ENCODE measurements at places on chromosomes 5 and 9.

- DNase-seq = no peak
Measured at GRCh38 chr5:128252196-128252595, 168.6 kb downstream of the SLC12A2 start.

DNA sequence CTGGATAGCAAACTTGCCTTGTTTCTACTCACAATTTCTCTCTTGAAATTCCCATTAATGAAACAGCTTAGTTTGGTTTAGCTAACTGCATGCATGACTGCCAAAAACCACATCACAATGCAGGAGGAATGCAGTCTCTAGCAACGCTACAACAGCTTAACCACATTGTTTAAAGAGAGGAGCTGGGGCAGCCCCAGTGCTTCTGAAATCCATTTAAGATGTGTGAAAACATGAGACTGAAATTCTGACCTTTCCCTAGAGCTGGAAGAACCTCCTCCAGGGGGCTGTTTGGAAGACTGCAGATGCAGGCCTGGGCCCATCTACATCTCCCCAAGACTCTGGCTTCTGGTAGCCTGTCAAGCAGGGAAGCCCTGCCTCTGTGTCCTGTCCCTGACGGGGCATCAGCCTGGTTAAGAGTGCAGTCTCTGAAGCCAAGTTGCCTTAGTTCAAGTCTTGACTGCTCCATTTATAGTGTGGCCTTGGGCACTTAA is 157.1 kb downstream of the ZNF462 start:
- no peak for DNase-seq

GRCh38 chr5:10291692-10292339 is 15.9 kb downstream of the CMBL start:
- DNase-seq = no peak

DNA sequence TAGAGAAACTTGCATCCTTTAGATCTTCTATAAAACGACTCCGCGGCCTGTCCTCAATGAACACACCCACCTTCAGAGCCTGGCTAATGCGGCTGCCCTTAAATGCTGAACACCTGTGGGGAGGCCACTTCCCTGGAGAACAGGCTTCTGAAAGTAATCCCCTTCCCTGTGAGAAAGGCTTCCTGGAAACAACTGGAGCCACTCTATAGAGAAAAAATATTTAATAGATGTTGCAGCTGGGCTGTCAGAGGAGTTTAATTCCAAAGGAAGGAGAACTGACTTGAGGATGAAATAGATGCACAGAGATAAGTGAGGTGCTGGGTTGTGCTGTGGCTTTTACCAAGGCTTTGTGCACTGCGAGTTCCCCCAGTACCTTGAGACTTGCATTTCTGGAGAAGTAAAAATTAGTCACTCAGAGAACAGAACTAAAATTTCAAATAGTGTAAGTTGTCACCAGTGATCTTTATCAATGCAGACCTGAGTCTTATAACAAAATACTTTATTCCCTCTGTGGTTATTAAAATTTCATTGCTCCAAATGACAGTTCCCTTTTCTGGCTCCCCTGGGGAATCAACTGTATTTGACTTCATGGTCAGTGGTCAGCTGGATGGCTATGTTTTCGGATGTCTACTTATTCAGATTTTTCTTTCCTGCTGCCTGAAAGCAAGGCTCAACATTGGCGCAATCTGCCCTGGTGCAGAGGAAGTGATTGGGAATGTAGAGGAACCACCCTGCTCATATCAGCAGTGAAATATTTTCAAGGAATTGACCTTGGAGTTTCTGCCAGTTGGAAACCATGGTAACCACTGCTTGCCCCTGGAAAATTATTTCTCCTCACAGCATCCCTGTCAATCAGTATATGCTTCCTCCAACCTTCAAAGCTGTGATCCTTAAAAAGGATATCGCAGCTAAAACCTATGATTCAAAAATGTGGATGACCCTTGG is 238.8 kb downstream of the SMARCA2 start:
- DNase-seq = no peak

GRCh38 chr9:105206496-105206820 is 38.0 kb upstream of the SLC44A1 start:
- no peak for DNase-seq

- no peak for DNase-seq
Measured at GRCh38 chr9:33106827-33107621, 30.6 kb upstream of the SMU1 start.

DNA sequence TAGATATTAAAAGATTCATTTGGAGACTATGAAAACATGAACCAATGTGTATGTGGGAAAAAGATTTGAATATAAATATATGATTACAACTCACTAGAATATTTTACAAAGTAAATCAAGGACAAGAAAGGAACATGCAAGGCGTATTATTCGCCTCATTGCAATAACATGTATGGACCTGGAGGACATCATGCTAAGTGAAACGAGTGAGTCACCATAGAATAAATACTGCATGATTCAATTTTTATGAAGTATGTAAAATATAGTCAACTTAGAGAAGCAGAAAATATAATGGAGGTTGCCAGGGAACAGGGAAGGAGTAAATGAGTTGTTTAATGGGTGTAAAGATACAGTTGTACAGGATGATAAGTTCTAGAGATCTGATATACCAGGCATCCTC is 4.9 kb downstream of the TXNDC8 start:
- DNase-seq = no peak

GRCh38 chr5:31465291-31465690 is 66.6 kb downstream of the DROSHA start:
- no peak for DNase-seq

DNA sequence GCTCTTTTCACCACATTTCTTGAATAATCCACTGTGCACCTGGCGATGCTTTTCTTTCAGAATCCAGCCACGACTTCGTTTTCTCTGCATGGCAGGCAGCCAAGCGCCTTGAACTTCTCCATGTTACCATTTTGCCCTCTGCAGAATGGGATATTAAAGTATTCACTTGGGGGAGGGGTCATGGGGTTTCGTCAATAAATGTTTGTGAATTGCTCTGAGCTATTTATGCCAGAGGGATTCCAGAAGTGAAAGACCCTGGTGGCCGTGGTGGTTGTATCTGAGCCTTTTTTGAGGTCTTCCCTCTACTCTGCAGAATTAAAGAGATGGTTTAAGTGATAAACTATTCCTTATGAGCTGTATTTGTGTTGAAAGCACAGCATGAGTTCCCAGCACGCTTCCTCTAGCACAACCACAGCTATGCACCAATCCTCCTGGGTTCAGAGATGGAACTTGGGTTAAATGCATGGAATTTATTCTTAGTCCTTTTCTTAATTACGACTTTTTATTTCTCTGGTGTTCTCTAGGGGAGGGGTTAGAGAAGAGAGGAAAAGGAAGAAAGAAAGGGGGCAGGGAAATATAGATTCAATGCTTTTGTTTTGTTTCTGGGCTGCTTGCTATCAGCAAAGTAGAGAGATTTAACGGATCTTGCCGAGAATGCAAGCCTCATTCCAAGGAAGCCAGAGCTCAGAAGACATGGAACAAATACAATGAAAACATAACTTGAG is 478.2 kb upstream of the TNC start:
- no peak for DNase-seq

GRCh38 chr9:8804613-8805012 is 1005.0 kb upstream of the DMAC1 start:
- no peak for DNase-seq

DNA sequence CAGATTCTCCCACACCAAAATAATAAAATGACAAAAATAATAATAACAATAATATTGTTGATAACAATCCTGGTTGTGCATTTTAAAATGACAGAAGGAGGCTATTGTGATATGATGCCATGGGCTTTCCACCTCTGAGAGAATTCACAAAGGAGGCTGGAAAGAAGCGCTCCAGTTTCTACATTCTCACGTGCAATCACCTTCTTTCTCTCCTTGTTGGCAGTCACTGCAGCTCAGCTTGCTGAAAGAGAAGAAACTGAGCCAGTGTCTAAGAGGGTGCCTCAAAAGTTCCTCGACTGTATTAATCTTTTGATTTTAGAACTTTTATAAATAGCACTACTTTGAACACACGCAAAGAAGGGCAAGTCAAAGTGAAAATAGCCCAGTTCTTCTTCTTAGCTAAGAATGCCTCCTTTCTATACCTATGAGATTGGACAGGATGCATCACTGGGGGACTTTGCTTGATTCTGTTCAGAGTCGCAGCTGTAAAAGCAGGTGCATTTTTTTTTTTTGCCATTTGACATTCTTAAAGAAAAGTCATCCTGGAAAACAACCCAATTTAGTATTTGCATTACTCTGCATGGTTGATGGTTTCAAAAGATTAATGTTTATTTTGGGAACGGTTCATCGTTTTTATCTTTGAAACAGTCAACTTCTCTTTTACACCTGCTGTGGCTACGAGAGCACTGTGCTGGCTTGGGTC is 12.4 kb upstream of the SUB1 start:
- no peak for DNase-seq

- DNase-seq = no peak
Measured at GRCh38 chr9:111411266-111411665, 72.9 kb downstream of the ECPAS start.

GRCh38 chr9:115234094-115234493 is 116.1 kb upstream of the TNC start:
- DNase-seq = no peak

DNA sequence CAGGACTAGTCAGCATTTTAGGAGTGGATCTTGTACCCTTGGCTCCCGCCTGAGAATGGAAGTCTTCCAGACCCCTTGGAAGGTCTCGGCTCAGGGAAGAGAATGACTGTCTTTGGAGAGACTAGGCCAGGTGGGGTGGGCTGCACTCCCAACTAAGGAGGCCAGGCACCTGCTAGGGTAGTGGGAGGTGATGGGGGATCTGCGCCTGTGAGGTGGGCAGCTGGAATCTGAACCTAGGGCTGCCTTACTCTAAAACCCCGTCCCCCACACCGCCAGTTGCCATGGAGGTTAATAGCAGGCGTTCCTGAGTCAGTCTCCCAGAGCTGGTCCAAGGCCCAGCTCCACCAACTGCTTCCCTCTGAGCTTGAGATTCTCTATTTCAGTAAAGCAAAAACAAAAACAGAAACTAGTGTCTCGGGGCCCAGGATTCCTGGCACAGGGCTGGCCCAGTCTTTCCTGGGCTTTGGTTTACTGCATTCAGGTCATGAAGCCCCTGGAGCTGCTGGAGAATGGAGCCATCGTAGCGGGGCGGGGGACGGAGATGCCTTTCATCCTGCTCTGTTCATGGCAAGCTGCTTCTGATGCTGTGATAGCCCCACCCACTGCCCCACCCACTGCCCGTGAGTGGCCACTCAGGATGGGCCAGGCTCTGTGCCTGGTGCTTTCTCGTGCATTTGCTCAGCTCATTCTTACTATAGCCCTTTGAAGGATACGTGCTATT is 57.5 kb downstream of the DAB2IP start:
- no peak for DNase-seq

DNA sequence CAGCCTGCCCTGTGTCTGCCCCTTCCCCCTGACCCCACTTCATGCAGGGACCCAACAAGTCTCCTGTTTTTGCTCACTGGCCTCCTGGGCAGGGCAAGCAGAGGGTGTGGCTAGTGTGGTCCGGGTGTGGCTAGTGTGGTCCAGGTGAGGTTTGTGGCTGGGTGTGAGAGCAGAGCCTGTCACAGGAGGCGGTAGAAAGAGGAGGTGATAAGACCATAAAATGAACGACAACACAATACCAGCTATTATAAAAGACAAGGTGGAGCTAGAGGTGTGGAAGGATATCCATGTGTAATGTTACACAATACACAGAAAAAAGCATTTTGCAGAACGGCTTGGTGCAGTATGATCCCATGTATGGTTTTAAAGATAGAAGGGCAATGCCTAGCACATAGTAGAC is 23.3 kb downstream of the SPRY4 start:
- no peak for DNase-seq

DNA sequence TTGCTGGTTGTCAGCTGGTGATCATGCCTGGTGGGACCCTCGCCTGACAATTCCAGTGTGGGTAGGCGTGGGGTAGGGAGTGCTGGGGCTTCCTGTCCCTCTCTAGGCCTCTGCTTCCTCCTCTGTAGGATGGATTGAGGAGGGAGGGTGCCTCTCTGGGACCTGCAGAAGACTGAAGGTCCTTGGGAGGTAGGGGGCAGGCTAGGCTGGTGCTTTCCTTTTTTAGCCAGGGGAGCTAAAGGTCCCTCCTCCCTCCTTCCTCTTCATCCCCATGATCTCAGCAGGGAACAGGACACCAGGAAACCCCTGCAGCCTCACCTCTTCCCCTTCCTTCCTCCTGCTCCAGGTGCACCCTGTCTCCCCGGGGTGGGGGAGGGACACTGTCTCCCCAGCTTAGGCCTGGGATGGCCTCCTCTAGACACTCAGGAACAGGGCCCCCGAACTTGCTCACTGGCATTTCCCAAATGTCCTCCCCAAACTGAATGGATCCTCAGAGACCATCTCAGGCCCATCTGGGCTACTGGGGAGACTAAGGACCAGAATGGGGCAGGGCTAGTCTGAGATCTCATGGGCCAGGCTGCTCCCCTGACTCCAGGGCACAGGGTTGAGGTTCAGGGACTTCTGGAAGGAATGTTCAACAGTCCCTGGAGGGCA is 8.4 kb downstream of the SH2D3C start:
- no peak for DNase-seq

GRCh38 chr5:88660947-88661805 is 221.8 kb downstream of the MEF2C start:
- DNase-seq = no peak

DNA sequence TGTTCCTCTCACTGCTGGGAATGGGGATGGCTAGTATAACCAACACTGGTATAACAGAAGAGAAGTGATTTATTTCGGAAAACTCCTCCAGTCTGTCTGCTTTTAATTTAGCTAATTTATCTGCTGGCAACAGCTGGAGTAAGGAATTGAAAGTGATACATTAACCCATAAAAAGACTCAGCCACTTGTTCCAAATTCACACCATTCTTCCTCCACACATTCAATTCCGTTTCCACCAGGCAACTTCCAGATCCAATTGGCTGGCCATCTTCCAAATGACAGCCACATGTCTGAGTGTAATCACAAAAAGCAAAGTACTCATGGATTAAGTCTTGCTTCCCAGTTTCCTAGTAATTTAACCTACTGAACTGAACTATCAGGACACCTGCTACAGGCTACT is 77.1 kb upstream of the RETREG1 start:
- no peak for DNase-seq

DNA sequence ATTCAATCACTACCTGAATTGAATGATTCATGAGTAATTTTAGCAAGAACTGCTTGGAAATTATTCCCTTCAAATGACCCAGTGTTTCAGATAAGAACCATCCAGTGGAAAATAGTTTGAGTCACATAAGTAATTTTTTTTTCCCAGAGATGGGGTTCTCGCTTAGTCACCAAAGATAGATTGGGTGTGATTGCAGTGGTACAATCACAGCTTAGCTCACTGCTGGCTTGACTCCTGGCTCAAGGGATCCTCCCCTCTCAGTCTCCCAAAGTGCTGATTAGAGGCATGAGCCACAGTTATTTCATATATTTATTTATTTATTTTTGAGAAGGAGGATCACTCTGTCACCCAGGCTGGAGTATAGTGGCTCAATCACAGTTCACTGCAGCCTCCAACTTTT is 574.5 kb upstream of the ARRDC3 start:
- DNase-seq = no peak

Measured in esophagus squamous epithelium (tissue), 5 donors.